Activated naive CD4-positive, alpha-beta T cell treated with anti-CD3 and anti-CD28 coated beads, Interleukin-2, amount 10 ng/mL, durations not matched to agents 7 days and 5 days (primary cell): ENCODE measurements at places on chromosomes 11 and 22.

- no peaks in the 10 kb centered on the region for H3K4me1 ChIP-seq
- no peak overlapping the region for H3K27ac ChIP-seq
- H3K36me3 ChIP-seq, result no peaks in the 10 kb centered on the region
- no peak overlapping the region for H3K4me3 ChIP-seq
Observed at GRCh38 chr22:32668254-32669094, 133.0 kb upstream of the TIMP3 start.

- no peaks in the 10 kb centered on the region for H3K4me1 ChIP-seq
- H3K36me3 ChIP-seq, result no peaks in the 10 kb centered on the region
- DNase-seq, result no peak
- no peaks in the 10 kb centered on the region for H3K27me3 ChIP-seq
- no peak overlapping the region for H3K27ac ChIP-seq
Observed at GRCh38 chr11:97107604-97108003, 717.8 kb downstream of the JRKL start.

DNA sequence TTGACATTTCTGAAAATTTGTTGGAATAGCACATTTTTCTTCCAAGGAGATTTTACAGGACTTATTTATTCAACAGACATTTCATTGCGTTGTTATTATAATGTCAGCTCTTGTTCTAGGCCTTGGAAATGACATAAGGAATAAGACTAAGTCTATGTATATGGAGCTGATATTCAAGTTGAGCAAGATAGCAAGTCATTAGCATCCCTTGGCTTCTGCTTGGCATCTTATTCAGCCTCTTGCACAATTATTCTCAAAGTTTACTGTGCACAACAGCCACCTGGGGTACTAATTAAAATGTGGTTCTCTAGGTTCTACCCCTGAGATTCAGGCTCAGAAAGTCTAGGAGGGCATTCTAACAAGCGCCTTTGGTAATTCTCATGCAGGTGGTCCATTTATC, 304.8 kb upstream of the DDI1 start:
- no peak for DNase-seq
- no peak overlapping the region for H3K4me3 ChIP-seq
- no peaks in the 10 kb centered on the region for H3K4me1 ChIP-seq
- H3K36me3 ChIP-seq, result no peaks in the 10 kb centered on the region
- no peaks in the 10 kb centered on the region for H3K27me3 ChIP-seq

DNA sequence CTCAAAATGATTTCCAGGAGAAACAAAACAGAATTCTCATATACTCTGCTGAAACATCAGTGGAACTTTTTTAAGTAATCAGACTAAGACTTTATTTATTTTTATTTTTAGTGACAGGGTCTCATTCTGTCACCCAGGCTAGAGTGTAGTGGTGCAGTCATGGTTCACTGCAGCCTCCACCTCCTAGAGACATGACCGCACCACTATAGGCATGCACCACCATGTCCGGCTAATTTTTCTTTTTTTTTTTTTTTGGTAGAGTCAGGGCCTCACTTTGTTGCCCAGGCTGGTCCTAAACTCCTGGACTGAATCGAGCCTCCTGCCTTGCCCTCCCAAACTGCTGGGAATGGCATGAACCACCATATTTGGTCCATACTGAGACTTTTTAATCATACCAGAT, 42.9 kb downstream of the PRDM10 start:
- DNase-seq, result no peak
- no peaks in the 10 kb centered on the region for H3K27me3 ChIP-seq
- H3K27ac ChIP-seq, result no peak overlapping the region
- H3K36me3 ChIP-seq, result peaks cover 4% of the 10 kb centered on the region
- no peak overlapping the region for H3K4me3 ChIP-seq
- no peaks in the 10 kb centered on the region for H3K4me1 ChIP-seq

- no peaks in the 10 kb centered on the region for H3K4me1 ChIP-seq
- H3K27me3 ChIP-seq, result no peaks in the 10 kb centered on the region
- no peak overlapping the region for H3K27ac ChIP-seq
- DNase-seq, result no peak
- no peak overlapping the region for H3K4me3 ChIP-seq
Observed at GRCh38 chr22:29914991-29915533, 32.1 kb downstream of the MTMR3 start.
